ENCODE measurements at places on chromosomes 5 and 9.

GRCh38 chr5:132342291-132343180 lies 27.0 kb upstream of the SLC22A5 start:
- DNase-seq, result no peak

DNA sequence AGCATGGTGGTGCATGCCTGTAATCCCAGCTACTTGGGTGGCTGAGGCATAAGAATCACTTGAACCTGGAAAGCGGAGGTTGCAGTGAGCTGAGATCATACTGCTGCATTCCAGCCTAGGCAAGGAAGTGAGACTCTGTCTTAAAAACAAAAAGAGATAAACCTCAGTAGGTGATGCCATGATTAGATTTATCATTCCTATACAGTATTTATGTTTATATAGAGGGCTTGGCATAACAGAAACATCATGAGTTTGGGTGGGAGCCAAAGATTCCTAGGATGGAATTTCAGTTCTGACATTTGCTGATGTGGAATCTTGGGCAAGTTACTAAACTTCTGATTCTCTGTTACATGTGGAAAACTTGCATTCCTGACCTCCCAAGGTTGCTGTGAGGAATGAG lies 22.3 kb downstream of the RFK start:
- no peak for DNase-seq

GRCh38 chr5:169875091-169875728 lies 105.1 kb downstream of the INSYN2B start:
- DNase-seq, result peak; percentile 14

DNA sequence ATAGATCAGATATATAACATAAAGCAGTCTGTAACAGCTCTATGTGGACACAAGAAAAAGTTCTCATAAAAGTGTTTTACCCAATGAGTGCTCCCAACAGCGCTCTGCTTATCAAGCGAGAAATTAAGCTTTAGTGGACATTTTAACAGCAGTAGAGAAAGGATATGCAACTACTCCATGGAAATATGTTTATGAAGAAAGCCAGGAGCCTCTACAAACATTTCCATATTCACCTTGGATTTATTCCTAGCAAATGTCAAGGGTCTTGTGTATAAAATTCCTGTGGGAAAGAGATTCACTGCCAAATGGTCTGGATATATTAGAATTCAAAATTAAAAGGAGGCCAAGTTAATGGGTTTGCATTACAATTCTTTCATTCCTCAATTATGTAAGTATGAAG lies 66.5 kb downstream of the DTWD2 start:
- DNase-seq, result no peak

- DNase-seq, result no peak
Measured at GRCh38 chr5:50320131-50320749, 120.8 kb downstream of the EMB start.

All from SIG-M5 (cell line).